ENCODE measurements at places on chromosomes 12 and 14.
A peak's percentile ranks its signal among the peaks of the same experiment; 100 is the strongest.

GRCh38 chr12:5201554-5202218 is 158.0 kb downstream of the KCNA5 start:
- DNase-seq = no peak

GRCh38 chr14:81805785-81806184 is 272.1 kb upstream of the SEL1L start:
- no peak for DNase-seq

- peak; percentile 18 for DNase-seq
Measured at GRCh38 chr14:70073924-70074566, 114.7 kb downstream of the SLC8A3 start.

- no peak for DNase-seq
Measured at GRCh38 chr14:29893989-29894388, 33.7 kb downstream of the PRKD1 start.

DNA sequence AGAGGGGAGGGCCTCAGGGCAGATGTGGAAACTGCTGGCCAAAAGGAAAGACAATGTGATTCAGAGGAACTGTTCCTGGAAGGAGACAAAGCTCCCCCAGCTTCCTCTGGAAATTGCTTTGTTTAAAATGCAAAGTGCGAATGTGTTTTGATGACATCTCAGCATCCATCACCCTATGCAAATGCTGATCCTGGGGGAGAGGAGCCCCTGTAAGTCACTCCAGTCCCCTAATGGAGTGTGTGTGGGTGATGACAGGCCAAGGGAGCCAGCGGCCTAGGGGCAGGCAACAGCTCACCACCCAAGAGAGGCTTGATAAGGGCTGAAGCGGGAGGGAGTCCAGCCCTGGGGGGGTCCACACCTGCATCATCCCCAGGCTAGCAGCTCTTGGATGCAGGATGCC is 134.2 kb downstream of the ESRRB start:
- no peak for DNase-seq

DNA sequence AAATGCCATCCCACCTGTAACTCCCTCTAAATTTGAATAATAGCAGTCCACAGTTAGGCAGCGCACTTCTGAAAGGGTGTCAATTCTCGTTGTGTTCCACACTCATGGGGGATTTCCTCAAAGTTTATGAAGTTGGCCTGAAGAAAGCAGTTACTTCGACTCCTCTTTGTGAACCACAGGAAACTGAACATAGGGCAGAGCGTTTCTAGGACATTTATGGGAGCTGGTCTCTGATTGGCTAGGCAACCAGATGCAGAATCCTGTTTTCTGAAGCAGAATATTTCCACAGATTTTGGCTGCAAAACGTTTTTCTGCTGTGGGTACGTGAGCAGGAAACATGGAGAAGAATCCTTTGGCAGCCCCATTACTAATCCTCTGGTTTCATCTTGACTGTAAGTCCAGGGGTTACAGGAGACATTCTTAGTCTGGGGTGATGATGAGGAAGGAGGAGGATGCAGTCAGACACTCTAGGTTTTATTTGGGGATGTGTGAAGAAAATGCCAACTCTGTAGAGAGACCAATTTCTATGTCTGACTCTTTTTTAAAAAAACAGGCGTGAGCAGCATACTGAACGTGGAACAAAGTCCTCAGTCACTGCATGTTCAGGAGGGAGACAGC is 431.5 kb upstream of the OR4E1 start:
- DNase-seq = no peak

DNA sequence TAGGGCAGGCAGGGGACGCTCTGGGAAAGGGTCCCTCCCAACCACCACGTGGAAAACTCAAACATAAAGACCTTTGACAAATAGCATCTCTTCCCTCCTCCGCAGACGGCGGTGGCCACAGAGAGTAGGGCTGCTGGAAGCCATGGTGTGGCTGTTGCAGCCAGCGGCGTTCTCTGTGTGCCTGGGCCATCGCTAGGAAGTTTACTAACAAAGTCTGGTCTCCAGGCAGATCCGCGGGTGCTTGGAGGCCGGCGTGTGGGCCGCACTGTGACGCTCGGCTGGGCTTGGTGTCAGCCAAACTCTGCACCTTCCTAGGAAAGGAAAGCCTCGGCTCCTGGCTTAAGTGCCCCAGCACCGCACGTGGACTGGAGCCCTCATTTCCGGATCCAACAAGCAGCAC is 65.6 kb downstream of the CCDC88C start:
- DNase-seq = no peak

DNA sequence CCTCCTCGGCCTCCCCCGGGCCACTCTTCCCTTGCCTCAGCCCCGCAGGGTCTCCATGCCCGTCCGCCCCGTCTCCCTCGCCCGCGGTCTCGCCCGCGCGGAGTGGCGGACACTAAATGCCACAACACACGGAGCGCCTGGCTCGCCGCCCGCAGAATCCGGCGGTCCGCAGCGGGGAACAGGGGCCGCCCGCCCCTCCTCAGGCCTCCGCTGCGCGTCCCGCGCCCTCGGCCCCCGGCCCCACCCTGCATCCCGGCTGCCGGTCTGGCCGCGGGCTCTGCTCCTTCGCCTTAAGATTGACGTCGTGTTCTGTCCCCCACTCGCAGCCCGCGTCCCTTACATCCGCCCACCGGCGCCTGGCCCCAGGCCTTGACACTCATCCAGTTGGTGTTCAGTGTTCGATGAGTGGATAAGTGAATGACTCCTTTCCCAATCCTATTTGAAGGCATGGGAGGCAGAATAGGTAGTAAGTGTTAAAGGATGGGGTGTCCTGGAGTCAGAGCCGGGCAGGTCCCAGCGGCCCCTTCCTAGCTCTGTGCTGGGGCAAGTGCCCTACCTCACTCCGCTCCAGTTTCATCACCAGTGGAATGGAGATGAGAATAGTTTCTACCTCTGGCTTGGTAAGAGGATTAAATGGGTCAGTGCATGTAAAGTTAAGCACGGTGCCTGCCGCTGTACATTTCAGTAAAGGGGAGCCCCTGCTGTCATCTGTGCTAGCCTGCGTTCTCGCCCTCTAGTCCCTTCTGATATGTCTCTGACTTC is 622 bp downstream of the TECPR2 start:
- DNase-seq = no peak

- no peak for DNase-seq
Measured at GRCh38 chr12:129903956-129904829, at the start of gene TMEM132D. Gene TMEM132D, minus strand, starts transcription at chr12:129904025.

GRCh38 chr12:101616027-101616494 is 21.3 kb downstream of the MYBPC1 start:
- no peak for DNase-seq

DNA sequence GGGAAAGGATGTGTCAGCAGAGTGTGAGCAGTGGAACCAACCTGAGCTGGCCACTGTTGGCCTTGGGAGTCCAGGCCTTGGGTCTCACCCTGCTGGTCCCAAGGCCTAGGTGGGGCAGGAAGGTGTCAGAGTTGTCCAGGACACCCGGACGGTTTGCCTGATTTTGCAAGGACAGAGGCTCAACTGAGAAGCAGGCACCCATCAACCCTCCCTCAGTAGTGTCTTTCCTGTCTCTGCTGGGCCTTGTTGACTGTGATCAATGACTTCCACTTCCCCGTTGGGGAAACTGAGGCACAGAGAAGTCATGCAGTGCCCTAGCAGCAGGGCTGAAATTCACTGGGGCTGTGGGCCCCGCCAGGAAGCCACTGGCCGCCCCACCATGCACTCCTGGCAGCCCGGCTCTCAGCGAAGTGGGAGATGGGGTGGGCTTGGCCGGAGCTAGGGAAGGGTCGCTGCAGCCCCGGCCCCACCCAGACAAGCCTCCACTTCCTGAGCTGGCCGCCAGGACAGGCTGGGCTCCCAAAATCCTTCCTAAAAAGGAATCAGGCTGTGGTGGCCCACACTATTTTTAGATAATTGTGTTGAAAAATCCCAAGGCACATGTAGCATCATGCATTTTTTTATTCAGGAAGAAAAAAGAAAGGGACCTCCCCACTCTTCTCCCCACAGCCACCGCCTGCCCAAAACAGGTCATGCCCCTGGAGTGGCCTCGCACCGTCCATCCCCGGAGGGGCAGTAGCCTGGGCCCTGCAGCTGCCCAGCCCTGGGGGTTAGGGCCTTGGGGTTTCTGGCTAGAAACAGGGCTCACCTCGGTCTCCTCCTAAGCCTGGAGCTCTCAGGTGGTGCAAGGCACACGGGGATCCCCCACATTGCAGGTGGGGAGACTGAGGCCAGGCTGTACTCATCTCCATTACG is 127.4 kb downstream of the CALM1 start:
- DNase-seq = no peak

DNA sequence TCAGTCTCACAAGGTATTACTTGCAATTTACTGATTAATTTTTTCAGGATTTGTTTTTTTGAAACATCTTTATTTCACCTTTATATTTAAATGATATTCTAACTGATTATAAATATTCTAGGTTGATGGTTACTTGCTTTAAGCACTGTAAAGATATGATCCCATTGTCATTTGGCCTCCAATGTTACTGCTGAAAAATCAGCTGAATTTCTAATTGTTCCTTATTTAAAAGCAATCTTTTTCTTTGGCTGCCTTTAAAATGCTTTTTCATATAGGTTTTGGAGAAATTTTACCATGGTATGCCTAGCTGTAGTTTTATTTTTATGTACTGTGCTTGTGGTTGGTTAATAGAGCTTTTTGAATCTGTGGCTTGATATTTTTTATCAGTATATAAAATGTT is 275.6 kb upstream of the PPFIA2 start:
- no peak for DNase-seq

GRCh38 chr14:81234278-81234677 is 13.5 kb upstream of the GTF2A1 start:
- no peak for DNase-seq

Data from activated T-cell treated with anti-CD3 and anti-CD28 coated beads, Interleukin-2, amount 50 U/mL, for 1 hour (primary cell).